ENCODE measurements at places on chromosomes 6 and 20.

GRCh38 chr6:119110601-119111548, 32.4 kb upstream of the FAM184A start:
- no peak for DNase-seq

DNA sequence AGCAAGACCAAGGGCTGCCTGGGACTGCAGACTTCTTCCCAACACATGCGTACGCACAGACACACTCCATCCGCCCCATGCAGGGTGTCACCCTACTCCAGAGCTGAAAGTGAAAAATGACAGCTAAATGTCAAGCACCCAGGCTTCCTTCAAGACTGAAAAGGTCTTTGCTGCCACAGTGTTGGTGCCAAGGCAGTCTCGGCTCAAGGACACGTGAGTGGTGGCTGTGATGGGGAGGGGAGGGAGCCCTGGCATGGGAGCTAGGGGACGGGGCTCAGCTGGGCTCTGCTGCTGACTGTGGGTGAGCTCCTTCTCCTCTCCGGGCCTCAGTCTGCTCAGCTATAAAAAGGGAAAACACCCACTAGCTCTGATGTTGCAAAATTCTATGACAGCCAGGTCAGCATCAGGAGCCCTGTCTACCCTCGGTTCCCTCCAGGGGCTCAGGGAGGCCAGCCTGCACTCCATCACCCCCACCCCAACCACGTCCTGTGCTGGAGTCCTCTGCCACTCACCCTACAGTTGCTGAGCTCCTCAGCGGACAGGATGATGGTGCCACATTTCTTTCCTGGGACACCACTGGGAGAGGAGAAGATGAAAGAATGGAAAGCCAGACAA, 47.6 kb downstream of the CPNE5 start:
- no peak for DNase-seq

GRCh38 chr20:3156811-3157619, 2.6 kb downstream of the FASTKD5 start:
- DNase-seq, result no peak

DNA sequence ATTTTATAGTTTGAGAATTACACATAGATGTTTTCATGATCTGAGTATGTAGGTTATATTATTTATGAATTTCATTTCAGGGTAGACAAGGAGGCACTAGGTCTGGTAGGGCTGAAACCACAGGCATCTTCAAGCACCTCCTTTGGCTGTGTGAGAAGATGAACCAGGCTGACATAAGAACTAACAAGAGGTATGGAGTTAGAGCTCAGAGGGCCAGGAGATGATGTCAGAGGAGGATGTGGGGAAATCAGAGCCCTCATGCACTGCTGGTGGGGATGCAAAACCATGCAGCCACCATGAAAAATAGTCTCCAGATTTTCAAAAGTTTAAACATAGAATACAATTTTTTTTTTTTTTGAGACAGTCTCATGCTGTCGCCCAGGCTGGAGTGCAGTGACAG, 13.6 kb upstream of the RIPOR3 start:
- DNase-seq, result no peak

GRCh38 chr6:170203212-170203611, 87.7 kb downstream of the DLL1 start:
- DNase-seq, result no peak
